Esophagus squamous epithelium (tissue), 5 donors: ENCODE measurements at places on chromosomes 6 and 20.

GRCh38 chr6:75723382-75723781, 25.7 kb upstream of the MYO6 start:
- DNase-seq: no peak

GRCh38 chr20:59104831-59105230, 58.8 kb upstream of the ZNF831 start:
- DNase-seq: no peak

DNA sequence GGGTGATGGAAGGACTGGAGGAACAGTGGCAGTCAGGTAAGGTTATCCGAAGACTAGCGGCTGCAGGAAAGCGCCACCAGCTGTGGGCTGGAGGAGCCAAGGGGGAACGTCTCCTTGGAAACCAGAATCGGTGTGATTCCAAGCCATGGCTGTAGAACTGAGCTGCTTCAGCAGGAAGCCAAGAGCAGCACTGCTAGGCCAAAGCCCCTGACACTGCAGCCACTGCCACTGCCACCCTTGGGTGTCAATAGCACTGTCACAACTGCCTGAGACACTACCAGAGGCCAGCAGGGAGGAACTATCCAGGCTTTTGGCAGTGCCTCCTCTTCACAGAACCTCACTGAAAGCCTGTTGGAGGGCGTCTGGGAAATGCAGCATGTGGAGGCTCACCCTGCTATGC, 289.6 kb upstream of the SUPT3H start:
- no peak for DNase-seq

- DNase-seq: no peak
These were observed 4.3 kb downstream of the KHDC1 start for GRCh38 chr6:73258721-73259120.

DNA sequence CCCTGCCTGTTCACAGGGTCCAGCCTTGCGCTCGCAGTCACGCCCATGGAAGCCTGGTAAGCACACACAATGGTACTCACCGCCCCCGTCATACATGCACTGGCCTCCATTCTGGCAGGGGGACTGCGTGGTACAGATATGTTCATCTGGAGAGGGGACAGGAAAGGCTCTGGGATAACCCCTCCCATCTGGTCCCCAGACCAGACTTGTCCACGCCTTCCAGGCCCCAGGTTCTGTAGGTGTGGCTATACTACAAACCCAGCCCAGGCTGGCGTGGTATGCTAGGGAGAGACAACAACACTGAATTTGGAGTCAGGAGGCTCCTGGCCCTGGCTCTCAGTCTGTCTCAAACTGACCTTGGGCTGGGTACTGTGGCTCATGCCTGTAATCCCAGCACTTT, 3.4 kb downstream of the DLK2 start:
- DNase-seq: no peak

DNA sequence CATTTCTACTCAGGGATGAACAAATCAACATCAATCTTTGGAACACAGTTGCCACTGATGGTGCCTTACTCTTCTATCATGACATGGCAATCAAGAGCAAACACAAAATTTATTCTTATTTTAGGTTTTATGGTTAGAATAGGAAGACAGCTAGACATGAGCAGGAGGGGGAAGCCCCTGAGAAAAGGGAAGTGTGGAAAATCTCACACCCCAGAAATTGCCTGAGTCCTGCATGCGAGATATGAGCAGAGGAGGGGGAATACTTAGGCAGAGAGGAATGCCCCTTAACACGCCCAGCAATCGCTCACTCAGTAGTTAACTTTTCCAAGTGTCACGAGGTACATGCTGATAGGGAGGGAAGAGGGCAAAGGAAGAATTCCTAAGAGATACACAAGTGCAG, 79.3 kb downstream of the PLG start:
- no peak for DNase-seq

DNA sequence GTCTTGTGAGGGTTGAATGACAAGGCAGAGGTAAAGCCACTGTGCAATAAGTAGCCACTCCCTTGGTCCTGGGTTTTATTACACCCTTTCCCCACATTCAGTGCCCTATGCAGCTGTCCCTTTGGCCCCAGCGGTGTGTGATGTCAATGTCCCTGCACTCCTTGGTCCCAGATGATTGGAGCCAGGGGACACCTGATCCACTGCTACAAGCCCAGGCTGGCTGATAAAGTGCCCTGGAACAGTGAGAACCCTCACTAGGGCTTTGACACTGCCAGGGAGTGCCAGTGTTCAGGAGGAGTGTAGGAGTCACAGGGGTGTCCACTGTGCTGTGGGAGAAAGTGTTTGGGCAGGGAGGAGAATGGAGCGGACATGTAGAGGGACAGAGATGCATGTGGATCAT, 30.4 kb downstream of the GABRR1 start:
- DNase-seq: no peak
